ENCODE measurements at places on chromosomes 13 and 19. TPM values are rescaled to one million over a fixed set of nuclear protein-coding genes. Genes with fewer than 3 reads are reported as not detected.

Gene TMEM150B
- total RNA-seq, result 8.8 TPM

Gene NAXD
- 39.6 TPM for total RNA-seq

Gene TNNI3
- not detected for total RNA-seq

DNA sequence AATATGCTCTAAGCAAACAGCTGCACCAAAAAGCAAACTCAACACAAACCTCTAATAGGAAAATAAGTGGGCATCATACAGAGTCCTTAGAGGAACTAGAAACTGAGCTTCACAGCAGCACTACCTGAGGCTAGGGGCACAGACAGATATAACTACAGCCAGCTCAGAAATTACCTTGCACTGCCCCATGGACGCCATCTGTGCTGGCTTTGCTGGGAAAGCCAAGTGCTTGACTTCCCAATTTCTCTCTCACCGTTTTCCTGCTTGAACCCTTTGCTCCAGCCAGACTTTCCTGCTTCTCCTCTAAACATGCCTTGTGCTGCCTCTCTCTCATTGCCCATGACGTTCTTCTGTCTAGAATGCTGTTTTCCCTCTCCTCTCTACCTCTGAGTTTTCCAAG is 29.3 kb downstream of the MTUS2 start:
- no peak overlapping the region for H3K4me3 ChIP-seq
- no peaks in the 10 kb centered on the region for H3K36me3 ChIP-seq
- no peaks in the 10 kb centered on the region for H3K4me1 ChIP-seq
- H3K27ac ChIP-seq, result no peak overlapping the region

GRCh38 chr13:46010148-46010547 is 42.4 kb downstream of the ZC3H13 start:
- no peak overlapping the region for H3K27ac ChIP-seq
- H3K4me1 ChIP-seq, result no peaks in the 10 kb centered on the region
- no peaks in the 10 kb centered on the region for H3K27me3 ChIP-seq
- no peak for DNase-seq
- H3K36me3 ChIP-seq, result no peaks in the 10 kb centered on the region
- no peak overlapping the region for H3K4me3 ChIP-seq

GRCh38 chr13:21882766-21883165 is 211.9 kb downstream of the FGF9 start:
- no peaks in the 10 kb centered on the region for H3K27me3 ChIP-seq
- no peak overlapping the region for H3K4me3 ChIP-seq
- no peaks in the 10 kb centered on the region for H3K36me3 ChIP-seq
- H3K27ac ChIP-seq, result no peak overlapping the region
- DNase-seq, result no peak
- H3K4me1 ChIP-seq, result no peaks in the 10 kb centered on the region

DNA sequence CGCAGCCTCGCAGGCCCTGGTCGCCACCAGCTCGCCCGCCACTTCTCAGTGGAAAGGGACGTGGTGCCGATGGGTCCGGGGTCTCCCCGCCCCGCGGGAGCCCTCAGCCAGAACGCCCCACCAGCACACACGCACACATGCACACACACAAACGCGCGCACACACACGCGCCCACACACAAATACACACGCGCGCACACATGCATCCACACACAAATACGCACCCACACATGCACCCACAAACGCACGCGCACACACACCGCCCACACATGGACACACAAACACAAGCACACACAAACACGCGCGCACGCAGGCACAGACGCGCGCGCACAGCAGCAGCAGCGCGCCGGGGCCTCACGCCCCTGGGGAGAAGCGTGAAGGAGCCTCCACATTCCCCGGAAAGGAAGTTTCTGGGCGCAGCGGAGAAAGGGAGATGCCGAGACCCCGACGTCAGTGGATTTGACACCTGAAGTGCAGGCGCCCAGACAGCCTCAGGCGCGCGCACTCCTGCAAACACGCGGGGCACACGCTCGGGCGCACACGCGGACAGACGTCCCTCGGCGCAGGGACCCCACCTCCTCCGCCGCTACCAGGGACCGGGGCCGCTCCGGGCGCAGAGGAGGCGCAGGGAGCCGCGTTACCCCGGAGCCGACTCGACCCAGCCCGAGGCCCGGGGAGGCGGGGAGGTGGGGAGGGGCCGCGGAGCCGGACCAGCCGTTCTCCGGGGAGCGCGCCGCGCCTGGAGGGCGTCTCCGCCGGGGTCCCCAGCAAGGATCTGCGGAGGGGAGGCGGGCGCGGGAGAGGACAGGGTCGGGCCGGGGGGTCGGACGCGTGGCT is 622 bp downstream of the RASA3 start:
- H3K27me3 ChIP-seq, result no peaks in the 10 kb centered on the region
- H3K36me3 ChIP-seq, result no peaks in the 10 kb centered on the region
- peak overlapping the region; percentile 96 for H3K4me3 ChIP-seq
- no peak for DNase-seq
- H3K4me1 ChIP-seq, result no peaks in the 10 kb centered on the region
- peak overlapping the region; percentile 87 for H3K27ac ChIP-seq

DNA sequence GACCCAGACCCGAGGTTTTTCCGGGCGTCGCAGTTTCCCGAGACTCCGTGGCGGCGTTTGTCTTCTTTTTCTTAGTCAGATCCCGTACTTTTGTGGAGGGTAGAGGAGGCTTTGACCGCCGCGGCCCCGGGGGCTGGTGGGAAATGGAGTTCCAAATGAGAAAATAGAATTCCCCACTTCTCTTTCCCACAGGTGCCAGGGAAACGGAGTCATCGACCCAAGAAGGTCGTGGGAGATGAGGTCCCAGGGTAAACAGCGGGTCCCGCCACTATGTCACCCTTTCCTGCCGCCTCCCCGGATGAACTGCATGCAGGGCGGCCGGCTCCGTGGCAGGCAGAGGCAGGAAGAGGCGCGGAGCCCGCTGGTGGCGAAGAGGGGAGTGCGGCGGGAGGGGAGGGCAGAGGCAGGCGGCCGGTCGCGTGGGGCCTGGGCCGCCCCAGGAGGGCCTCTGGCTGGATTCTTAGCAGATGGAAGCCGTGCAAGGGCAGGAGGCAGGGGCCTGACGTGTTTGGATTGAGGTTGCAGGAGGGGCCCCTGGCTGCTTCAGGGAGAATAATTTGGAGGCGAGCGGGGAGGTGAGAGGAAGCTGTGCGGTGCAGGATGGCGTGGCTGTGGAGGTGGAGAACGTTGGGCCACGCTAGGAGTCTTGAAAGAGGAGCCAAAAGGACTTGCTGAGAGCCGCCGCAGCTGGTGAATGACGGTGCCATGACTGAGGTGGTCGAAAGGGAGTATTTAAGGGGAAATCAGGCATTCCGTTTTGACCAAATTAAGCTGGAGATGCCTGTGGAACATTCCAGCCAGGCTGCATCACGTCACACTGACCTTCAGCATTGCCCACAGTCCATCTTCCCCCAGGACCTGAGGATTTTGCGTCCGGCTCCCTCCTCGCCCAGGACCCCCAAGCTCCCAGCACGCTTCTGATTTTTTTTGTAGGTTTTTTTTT is 11.7 kb downstream of the CYTH2 start:
- H3K27ac ChIP-seq, result peak overlapping the region; percentile 81
- DNase-seq, result peak; percentile 48
- H3K4me1 ChIP-seq, result peaks cover 23% of the 10 kb centered on the region
- H3K27me3 ChIP-seq, result no peaks in the 10 kb centered on the region
- no peaks in the 10 kb centered on the region for H3K36me3 ChIP-seq

DNA sequence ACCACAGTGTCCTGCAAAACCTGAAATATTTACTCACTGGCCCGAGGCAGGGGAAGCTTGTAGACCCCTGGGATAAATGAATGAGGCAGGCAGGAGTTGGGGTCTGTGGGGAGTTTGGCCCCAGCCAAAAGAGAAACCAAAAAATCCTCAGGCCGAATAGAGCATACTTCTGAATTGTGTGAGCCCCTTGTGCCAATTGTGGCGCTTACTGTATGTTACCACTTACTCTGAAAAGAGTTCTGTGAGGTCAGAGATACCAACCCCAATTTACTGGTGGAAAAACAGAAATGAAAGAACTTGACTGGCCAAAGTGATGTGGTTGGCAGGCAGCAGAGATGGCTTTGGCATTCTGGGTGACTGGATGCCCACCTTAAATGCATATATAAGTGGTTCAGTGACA is 6.9 kb downstream of the CARM1 start:
- H3K27me3 ChIP-seq, result no peaks in the 10 kb centered on the region
- no peak for DNase-seq
- no peaks in the 10 kb centered on the region for H3K36me3 ChIP-seq
- no peak overlapping the region for H3K4me3 ChIP-seq
- H3K4me1 ChIP-seq, result peaks cover 37% of the 10 kb centered on the region
